Effector memory CD8-positive, alpha-beta T cell (primary cell): ENCODE measurements at places on chromosomes 2 and 18.
A peak's percentile ranks its signal among the peaks of the same experiment; 100 is the strongest.

DNA sequence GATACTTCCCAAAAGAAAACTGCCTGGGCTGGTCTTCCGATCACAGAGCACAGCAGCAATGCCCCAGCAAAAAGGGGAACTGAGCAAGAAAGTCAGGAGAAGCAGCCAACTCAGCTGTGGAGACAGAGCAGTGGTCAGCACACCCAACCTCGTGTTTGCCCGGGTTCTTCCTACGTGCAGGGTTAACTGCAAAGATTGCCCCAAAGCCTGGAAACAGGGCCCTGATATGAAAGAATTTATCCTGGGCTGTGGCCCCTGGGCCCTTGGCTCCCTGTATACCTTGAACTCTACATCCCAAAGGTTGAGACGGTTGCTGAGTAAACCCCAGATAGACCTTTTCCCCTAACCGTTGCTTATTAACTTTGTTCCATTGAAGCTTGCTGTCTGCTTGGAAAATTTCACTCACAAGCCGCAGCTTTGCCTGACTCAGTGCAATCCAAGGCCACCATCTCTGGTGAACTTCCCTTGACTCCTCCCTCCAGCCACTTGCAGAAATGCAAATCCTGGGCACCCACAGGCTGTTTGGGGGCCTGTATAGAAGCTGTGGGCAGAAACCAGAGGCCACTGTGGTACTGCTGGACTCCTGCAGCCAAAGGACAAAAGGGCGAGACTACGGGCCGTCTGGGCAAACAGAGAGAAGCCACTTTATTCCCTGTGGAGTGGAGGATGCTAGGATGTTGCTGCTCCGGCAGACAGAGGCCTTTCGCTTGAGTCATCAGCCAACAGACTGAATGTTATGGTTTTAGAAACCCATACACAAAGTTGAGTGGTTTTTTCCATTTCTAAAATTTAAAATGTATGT, 18.2 kb downstream of the NRP2 start:
- no peak overlapping the region for H3K4me3 ChIP-seq
- peaks cover 48% of the 10 kb centered on the region for H3K27me3 ChIP-seq
- peaks cover 2% of the 10 kb centered on the region for H3K36me3 ChIP-seq
- no peak overlapping the region for H3K27ac ChIP-seq

GRCh38 chr2:160328811-160329527, 128.9 kb upstream of the ITGB6 start:
- H3K4me1 ChIP-seq = peaks cover 83% of the 10 kb centered on the region
- peak overlapping the region; percentile 43 for H3K4me3 ChIP-seq
- H3K36me3 ChIP-seq = peaks cover 3% of the 10 kb centered on the region
- H3K27ac ChIP-seq = peak overlapping the region; percentile 49
- H3K27me3 ChIP-seq = no peaks in the 10 kb centered on the region

GRCh38 chr2:203567691-203568090, 32.6 kb upstream of the RAPH1 start:
- H3K4me3 ChIP-seq = no peak overlapping the region
- H3K27me3 ChIP-seq = no peaks in the 10 kb centered on the region
- peaks cover 3% of the 10 kb centered on the region for H3K4me1 ChIP-seq
- no peak for DNase-seq
- no peak overlapping the region for H3K27ac ChIP-seq

- no peak for DNase-seq
- no peaks in the 10 kb centered on the region for H3K36me3 ChIP-seq
- no peak overlapping the region for H3K4me3 ChIP-seq
- H3K4me1 ChIP-seq = peaks cover 27% of the 10 kb centered on the region
These were observed 35.2 kb upstream of the PKDCC start for GRCh38 chr2:42012651-42013050.

DNA sequence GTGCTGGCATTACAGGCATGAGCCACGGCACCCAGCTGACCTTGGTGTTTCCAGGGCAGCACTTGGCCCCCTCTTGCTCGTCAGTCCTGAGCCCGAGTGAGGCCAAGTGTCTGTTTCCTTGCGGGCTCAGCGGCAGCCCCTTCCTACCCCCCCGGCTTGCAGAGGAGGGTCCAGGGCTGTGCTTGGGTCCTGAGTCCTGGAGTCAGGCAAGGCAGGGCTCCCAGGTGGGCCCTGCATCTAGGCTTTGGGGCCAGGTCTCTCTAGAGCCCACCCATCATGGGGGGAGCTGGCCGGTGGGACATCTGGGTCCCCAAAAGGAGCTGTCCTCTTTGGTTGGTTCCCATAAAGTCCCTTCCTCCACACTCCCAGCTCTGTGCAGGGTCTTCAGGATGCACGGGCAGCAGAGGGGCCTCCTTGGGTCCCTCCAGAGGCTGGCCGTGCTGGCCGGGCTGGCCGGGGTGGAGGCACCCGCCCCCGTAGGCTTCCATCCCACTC, 63.7 kb upstream of the HPCAL1 start:
- no peak overlapping the region for H3K27ac ChIP-seq
- H3K27me3 ChIP-seq = peaks cover 8% of the 10 kb centered on the region
- no peak for DNase-seq

GRCh38 chr2:68709421-68709911, 25.1 kb upstream of the ARHGAP25 start:
- no peak overlapping the region for H3K4me3 ChIP-seq
- H3K27ac ChIP-seq = no peak overlapping the region
- no peaks in the 10 kb centered on the region for H3K27me3 ChIP-seq
- H3K4me1 ChIP-seq = peaks cover 9% of the 10 kb centered on the region
- no peaks in the 10 kb centered on the region for H3K36me3 ChIP-seq

DNA sequence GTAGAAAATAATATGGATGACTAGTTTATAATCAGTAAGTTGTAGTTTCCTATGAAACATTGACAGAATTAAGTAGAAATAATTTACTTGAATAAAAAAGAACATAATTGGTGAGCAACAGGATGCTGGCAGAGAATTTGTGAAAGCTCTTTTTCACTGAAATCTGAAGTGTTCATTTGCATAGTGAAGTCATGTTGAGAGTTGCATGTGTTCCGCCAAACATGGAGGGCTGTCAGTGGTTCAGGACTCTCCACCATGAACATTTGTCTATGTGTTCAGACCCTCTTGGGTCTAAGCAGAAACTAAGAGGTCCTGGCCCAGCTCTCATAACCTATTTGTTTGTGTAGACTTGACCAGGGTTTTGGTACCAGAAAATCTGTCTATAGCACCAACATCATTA, 182.5 kb upstream of the LINC00305 start:
- no peaks in the 10 kb centered on the region for H3K27me3 ChIP-seq
- H3K4me3 ChIP-seq = no peak overlapping the region
- no peaks in the 10 kb centered on the region for H3K36me3 ChIP-seq

DNA sequence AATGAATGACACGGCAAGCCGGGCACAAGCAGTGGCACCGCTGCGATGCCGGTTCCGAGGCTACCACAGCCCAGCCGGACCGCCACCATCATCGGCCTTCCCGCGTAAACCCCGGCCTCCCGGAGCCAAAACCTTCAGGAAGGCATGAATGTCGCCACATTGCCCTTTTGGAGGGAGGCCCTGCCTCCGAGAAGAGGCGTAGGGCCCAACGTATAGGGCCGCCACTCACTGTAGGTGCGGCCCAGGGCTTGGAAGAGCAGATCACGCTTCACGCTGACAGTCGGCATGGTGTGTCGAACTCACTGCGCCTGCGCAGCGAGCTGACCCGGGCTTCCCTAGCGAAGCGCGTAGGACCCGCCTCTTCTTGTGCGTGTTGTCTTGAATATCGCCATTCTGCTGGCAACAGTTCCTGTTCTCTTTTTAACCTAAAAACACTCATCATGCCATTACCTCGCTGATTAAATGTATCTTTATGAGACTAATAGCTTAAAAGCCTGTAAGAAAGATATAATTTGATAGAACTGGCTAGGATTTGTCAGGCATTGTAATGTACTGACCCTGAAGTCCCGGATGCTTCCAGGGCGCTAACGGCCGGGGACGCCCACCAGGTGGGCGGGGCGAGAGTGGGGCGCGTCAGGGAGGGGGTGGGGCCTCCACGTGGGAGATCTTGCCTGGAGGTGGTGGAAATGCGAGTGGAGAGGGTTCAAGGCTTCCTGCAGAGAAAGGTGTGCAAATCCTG, at the start of gene FARSB:
TSS of gene FARSB (minus strand) at position 306 of the 739 bp plus-strand sequence. CDS start at position 287, 19 bp downstream.
- no peaks in the 10 kb centered on the region for H3K27me3 ChIP-seq
- H3K27ac ChIP-seq = peak within 1 kb of the TSS; percentile 99
- peaks cover 17% of the 10 kb centered on the region for H3K36me3 ChIP-seq
- H3K4me1 ChIP-seq = peaks cover 29% of the 10 kb centered on the region
- peak; percentile 90 for DNase-seq
- peak within 1 kb of the TSS; percentile 100 for H3K4me3 ChIP-seq

GRCh38 chr2:34353509-34354113, 754.5 kb upstream of the FAM98A start:
- no peaks in the 10 kb centered on the region for H3K27me3 ChIP-seq
- no peak overlapping the region for H3K4me3 ChIP-seq
- no peaks in the 10 kb centered on the region for H3K4me1 ChIP-seq
- H3K36me3 ChIP-seq = no peaks in the 10 kb centered on the region
- no peak for DNase-seq

DNA sequence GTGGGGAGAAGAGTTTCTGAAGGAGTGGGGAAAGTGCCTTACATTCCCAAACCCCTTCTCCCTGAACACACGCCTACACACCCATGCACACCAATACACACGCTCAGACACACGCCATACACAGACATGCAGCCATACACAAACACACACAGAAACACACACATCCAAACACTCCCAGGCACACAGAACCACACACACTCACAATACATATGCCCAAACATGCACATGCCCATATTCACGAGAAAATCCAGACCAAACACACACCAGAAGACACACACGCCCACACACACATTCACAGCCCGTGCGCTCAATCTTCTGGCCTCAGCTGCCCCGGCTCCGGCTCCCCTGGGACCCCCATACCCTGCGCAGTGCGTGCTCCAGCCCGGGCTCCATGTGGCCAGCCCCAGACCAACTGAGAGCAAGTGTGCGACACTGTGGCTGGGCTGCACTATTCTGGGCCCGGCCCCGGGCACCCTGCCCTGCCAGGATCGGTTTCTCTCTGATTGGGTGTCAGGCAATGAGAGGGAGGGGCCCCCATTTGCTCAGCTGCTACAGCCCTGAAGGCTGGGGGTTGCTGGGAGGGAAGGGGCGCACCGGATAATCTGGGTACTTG, at the start of gene PRKAG3:
TSS of gene PRKAG3 (minus strand) at position 426 of the 613 bp plus-strand sequence.
- no peaks in the 10 kb centered on the region for H3K36me3 ChIP-seq
- no peak for DNase-seq
- H3K4me1 ChIP-seq = no peaks in the 10 kb centered on the region
- no peak within 1 kb of the TSS for H3K4me3 ChIP-seq
- peaks cover 78% of the 10 kb centered on the region for H3K27me3 ChIP-seq

GRCh38 chr2:231991664-231992063, 30.2 kb downstream of the DIS3L2 start:
- H3K27me3 ChIP-seq = no peaks in the 10 kb centered on the region
- no peaks in the 10 kb centered on the region for H3K36me3 ChIP-seq
- H3K4me3 ChIP-seq = no peak overlapping the region
- DNase-seq = no peak
- peaks cover 37% of the 10 kb centered on the region for H3K4me1 ChIP-seq

GRCh38 chr2:174606336-174606735, 8.7 kb upstream of the WIPF1 start:
- peaks cover 63% of the 10 kb centered on the region for H3K4me1 ChIP-seq
- no peak for DNase-seq
- peaks cover 33% of the 10 kb centered on the region for H3K36me3 ChIP-seq
- peak overlapping the region; percentile 94 for H3K27ac ChIP-seq

DNA sequence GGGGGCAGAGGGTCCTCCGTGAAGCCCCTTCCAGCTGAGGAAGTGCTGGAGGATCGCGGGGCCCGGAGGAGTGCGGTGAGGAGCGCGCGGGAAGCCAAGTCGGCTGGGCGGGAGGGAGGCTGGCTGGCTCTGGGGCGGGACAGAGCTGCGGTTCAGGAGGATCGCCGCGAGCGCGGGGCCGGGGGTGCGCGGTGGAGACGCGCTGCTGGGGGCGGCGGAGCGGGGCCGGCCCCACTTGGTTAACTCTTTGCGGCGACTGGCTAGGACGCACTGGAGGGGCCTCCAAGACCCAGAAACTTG, 464 bp downstream of the CYBRD1 start:
- H3K27me3 ChIP-seq = peaks cover 55% of the 10 kb centered on the region
- peaks cover 5% of the 10 kb centered on the region for H3K4me1 ChIP-seq
- H3K36me3 ChIP-seq = peaks cover 3% of the 10 kb centered on the region
- peak overlapping the region; percentile 53 for H3K4me3 ChIP-seq
- no peak overlapping the region for H3K27ac ChIP-seq
- no peak for DNase-seq

GRCh38 chr2:58387701-58388100, 146.6 kb upstream of the FANCL start:
- H3K4me1 ChIP-seq = no peaks in the 10 kb centered on the region
- DNase-seq = no peak

- no peaks in the 10 kb centered on the region for H3K27me3 ChIP-seq
- no peak for DNase-seq
- peaks cover 12% of the 10 kb centered on the region for H3K4me1 ChIP-seq
These were observed 29.2 kb downstream of the HS6ST1 start for GRCh38 chr2:128289439-128289838.

GRCh38 chr2:239882781-239883180, 142.4 kb downstream of the NDUFA10 start:
- peaks cover 16% of the 10 kb centered on the region for H3K27me3 ChIP-seq
- DNase-seq = no peak
- H3K4me3 ChIP-seq = no peak overlapping the region
- H3K4me1 ChIP-seq = peaks cover 8% of the 10 kb centered on the region
- H3K36me3 ChIP-seq = no peaks in the 10 kb centered on the region

- H3K27me3 ChIP-seq = no peaks in the 10 kb centered on the region
- no peak overlapping the region for H3K4me3 ChIP-seq
- H3K36me3 ChIP-seq = no peaks in the 10 kb centered on the region
- H3K4me1 ChIP-seq = peaks cover 2% of the 10 kb centered on the region
- H3K27ac ChIP-seq = no peak overlapping the region
- DNase-seq = no peak
These were observed 78.2 kb downstream of the HRH4 start for GRCh38 chr18:24538414-24539264.
